ENCODE measurements at places on chromosomes 4 and X.

GRCh38 chr4:107519053-107519452 is 201.0 kb downstream of the PAPSS1 start:
- DNase-seq, result no peak

DNA sequence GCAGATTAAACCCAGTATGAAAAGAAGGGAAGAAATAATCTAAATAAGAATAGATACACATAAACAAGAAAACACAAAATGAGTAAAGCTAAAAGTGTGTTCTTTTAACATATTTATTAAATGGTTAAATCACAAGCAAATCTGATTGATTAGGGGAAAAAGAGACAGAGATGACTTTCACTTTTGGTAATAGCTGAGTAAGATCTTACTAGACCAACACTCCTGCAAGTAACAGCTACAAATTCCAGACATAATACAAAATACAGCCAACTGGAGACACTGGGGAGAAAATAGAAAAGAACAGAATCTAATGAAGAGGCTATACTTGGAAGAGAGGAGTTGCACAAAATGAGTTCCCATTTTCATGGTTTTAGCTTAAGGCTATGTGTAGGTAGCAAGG is 33.5 kb downstream of the OR13H1 start:
- no peak for DNase-seq

DNA sequence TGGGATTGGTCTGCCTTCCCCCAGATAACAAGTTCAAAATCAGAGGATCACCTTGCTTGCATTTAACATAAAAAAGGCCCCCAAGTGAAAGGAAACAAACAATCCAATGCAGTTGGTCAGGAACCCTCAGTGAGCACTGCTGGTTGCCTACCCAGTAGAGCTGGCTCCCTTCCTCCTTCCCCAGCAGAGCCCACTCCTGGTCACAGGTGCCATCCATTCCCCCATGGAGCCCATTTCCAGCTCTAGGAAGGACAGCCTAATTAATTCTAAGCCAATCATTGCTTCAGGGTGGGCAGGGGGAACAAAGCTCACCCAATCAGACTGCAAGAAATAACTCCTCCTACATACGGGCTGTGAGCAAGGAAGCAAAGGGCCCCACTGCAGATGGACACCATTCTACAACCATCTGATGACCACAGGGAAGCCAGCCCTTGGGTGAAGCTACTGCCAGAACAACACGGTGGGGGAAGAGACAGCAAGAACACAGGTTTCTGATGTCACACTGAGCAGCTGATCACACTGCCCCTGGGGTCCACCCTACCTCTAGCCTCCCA is 86.5 kb downstream of the SH3KBP1 start:
- DNase-seq, result no peak

DNA sequence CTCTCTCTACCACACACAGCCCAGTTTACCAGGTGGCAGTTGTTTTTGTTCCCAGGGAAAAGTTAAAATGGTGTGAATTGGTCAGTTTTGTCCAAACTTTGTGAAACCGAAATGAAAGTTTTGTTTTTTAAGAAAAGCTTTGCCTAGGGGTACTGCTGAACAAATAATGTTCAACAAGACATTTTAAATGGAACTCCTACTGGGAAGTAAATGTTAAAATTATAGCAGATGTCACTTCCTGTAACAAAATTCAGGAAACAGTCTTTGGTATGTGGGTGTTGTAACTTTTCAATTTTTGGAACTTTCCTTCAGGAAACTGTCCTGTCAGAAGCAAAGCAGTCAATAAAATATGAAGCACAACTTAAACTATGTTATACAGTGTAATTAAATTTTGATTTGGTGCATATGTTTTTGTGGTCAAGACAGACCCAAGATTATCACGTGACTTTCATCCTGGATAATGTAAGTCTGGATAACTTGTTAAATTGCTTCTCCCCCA is 79.5 kb downstream of the AFF1 start:
- no peak for DNase-seq

DNA sequence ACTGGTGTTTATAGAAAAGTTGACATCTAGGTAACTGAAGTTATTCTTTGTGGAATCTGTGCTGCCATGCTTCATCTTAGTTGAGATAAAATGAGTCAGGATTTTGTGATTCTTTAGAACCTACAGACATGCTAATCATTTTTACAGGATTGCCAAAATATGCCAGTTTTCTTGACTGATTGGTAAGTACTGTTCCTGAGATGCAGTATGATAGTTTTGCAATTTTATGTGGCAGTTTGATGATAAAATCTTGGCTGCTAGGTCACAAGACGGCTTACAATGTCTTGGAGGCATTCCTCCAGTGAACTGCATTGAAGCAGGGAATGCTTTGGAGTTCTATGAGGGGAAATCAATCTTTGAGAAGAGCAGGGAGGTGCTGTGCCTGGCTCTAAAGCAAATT is 104.4 kb upstream of the ESX1 start:
- DNase-seq, result no peak

- no peak for DNase-seq
Observed at GRCh38 chr4:158131027-158131426, 41.8 kb downstream of the GASK1B start.

GRCh38 chrX:102849396-102849795 is 87.7 kb upstream of the RAB40AL start:
- DNase-seq, result no peak

- no peak for DNase-seq
Observed at GRCh38 chr4:20347531-20347930, 95.8 kb downstream of the SLIT2 start.

DNA sequence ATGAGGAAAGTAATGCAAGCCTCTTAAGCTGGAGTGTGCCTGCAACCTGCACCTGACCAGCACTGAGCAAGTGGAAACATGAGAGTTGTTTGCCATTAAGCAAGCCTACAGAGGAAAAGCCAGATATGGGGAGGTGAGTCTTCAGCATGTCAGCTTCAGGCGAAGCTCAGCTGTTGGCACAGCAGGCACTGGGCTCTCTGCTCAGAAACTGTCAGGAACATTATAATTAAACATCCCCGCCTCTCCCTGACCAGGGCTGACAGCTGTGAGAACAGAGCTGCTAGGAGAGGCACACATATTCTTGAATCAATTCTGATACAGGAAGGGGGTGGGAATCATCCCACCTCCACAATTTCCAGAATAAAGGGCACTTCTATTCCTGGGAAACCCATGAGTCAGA is 19.0 kb upstream of the DCX start:
- no peak for DNase-seq
